ENCODE measurements at places on chromosomes 5 and 9.

- no peak for DNase-seq
Measured at GRCh38 chr5:121285801-121286521, 565.7 kb upstream of the FTMT start.

DNA sequence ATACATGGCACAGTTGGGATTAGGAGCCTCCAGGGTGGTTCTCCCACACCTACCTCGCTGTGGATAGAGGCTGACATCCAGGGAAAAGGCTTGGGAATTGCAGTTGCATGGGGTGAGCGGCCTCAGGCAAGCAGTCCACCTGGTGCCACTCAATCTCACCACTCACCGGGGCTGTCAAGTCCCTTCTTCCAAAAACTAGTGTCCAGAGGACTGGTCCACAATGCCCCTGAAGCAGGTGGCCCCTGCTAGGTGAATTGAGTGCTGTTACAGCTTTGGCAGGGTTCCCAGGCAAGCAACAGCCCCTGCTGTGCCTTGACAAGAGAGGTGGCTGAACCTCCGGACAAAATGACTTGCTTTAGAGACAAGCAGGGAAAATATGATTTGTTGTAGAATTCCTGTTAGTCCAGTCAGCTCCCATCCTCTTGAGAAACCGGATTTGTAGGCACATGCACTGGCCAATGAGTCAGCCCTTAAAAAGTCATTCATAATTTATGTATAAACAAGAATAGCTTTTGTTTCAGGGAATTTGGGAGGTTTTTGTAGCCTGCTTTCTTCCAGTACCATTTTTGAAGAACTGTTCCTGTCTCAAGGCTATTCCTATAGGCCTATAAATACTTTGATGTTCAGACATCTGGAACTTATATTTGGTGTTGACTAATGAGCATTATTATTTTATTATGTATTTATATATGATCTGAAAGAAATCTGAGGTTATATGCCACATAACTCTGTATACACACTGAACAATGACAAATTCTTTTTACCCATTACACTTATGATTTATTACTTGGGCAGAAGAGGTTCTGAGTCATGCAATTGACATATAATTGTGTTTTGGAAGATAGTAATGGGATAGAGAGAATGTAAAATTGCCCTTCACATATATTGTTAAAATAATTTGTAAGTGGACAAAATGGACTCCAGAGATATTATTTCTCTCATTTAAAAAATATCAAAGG, 411.1 kb downstream of the ACTL7B start:
- DNase-seq = no peak

DNA sequence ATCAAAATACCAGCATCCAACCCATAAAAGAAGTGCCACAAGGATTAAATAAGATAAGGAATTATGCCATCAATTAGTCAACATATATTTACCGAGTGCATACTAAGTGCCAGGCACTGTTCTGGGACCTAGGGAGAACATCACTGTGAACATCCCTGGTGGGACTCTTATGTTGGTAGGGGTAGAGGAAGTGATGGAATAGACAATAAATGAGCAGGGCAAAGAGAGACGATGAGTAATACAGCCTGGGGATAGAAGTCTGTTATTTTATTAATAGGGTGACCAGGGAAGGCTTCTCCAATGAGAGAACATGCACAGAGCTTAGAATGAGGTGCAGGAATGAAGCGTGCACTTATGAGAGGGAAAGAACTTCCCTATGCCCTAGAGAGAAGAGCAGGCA, 47.4 kb upstream of the VLDLR start:
- no peak for DNase-seq

DNA sequence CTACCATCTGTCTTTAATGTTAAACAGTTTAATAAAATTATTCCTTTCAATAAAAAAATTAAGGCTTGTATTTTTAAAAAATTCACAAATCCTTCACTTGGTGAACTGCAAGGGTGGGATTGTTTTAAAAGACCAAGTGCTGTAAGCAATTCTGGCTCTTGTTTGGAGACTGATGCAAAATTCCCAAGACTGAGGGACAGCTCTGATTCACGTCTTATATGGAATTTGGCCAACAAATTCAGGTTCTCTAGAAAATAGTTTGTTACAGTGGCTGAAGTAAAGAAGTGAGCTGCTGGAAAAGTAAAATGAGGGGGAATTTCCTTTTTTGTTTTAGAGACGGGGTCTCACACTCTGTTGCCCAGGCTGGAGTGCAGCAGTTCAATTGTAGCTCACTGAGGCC, 58.3 kb downstream of the PRELID2 start:
- no peak for DNase-seq

DNA sequence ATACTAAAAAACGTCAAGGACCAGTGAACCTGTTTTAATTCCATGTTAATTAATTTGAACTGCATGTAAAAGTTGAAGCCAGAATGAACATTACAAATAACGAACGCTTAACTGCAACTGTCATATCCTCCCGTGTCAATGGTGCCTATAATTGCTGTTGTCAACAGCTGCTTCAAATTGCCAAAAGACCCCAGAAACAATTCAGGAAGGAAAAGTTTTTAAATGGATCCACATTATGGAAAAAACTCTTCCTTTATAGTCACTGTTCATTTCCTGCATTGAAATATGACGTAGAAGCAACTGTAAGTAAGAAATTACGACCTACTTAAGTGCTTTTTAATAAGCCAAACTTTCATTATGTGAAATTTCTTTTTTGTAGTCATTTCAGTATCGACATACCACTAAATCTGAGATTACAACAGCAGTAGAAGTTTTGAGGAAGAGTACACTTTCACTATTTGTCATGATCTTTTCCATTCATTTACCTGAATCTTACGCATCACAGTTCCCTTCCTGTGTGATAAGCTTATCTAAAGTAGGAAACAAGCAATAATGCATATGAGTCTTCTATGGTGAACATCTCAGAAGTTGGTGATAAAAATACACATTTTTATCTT, 37.8 kb downstream of the MEF2C start:
- no peak for DNase-seq

- no peak for DNase-seq
Measured at GRCh38 chr9:105994970-105995369, 300.6 kb downstream of the TMEM38B start.
